Stimulated activated CD4-positive, alpha-beta T cell treated with anti-CD3 and anti-CD28 coated beads, Interleukin-2, amount 100 ng/mL, for 48 hours (primary cell): ENCODE measurements at places on chromosomes 11 and 22.

DNA sequence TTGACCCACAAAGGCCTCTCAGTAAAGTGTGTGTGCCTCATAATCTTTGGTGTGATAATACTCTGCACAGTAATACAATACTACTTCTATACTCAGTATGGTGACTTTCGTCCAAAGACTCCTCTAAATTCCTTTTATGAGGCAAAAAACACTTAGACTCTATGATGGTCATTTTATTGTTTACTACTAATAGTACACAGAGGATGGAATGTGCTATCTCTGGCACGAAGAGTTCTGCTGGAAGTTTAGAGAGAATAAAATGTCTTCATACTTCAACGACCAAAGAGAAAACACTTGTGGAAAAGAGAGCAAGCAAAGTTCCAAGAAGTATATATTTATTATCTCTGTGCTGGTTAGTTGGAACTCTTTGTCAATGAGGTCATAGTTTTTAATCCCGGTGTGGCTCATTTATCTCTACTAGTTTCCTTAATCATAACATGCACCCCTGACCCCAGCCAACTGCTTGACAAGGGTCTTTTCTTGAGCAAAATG, 7.5 kb upstream of the CSTF3 start:
- no peak for DNase-seq

GRCh38 chr11:57251037-57251436, 14.0 kb upstream of the APLNR start:
- DNase-seq = no peak

DNA sequence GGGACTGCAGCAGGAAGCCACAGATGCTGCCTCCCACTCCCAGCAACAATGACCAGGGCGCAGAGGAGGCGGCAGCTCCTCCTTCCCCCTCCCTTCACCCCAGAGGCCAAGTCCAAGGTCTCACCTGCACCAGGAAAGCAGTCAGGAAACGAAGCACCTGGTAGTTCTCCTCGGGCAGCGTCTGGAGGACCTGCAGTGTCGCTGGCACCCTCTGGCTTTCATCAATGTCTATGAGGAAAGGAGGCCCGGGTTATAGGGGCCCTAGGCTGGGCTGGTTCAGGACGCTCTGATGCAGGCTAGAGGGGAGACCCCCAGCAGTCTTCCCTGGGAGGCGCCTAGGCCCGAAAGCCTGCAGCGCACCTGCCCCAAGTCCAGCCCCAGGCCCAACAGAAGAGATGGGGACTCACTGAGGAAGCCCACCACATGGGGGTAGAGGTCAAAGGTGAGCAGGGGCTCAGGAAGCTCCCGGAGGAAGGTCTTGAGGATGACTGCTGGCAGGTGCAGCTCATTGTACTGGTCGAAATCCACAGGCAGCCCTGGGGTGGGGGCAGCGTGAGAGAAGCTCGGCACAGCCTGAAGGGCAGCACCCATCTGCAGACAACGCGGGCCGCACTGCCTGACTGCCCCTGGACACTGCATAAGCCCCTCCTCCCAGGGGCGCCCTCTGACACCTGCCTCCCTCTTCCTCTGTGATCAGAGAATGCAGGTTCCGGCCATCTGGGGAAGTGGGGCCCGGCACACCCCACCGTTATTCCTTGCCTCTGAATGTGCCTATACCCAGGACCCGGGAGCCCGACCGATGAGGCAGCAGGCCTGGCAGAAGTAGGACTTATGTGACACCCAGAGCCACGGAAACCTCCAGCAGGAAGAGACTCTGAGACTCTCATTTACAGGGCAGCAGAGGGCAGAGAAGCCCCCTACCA, 20.9 kb downstream of the ARHGAP1 start:
- DNase-seq = no peak

- DNase-seq = no peak
Measured at GRCh38 chr11:86181379-86181778, 63.2 kb upstream of the EED start.

DNA sequence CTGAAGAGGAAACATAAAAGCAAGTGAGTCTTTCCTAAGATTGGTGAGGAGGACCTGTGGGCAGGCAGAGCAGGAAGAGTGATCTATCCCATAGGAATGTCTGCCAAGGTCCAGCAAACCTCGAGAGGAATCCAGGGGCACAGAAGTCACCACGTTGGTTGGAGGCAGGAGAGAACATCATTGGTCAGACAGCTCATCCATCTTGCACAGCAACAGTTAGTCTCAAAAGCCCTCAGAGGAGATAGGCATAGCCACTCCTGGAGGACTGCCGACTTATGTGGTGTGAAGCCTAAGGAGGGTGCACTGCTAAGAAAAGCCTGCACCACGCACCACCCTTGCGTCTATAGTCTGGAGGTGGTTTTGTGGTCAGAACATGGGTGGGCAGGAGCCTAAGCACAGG, 109.1 kb downstream of the RASSF10 start:
- no peak for DNase-seq
